Naive thymus-derived CD8-positive, alpha-beta T cell (primary cell): ENCODE measurements at places on chromosomes 2 and 18. TPM values are rescaled to one million over a fixed set of nuclear protein-coding genes. Genes with fewer than 3 reads are reported as not detected.

GRCh38 chr2:98944775-98945174 lies 8.8 kb upstream of the CRACDL start:
- no peaks in the 10 kb centered on the region for H3K36me3 ChIP-seq
- H3K27ac ChIP-seq = no peak overlapping the region
- no peak for DNase-seq

DNA sequence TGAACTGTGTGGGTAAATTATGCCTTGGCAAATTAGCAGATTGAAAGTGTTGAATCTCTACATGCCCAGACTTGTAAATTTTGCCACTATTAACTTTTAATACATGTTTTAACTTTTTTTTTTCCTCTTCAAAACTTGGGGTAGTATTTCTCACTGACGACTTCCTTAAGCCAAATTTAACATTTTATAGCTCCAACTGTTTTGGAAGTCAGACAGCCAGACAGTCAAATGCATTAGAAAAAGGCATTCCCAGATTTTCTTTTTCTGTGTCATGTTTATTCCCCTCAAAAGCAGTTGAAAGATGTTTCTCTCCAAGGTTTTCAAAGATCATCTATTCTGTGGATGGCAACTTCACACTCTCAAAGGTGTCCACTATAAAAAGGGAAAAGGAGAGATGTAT lies 226.8 kb upstream of the FN1 start:
- peaks cover 2% of the 10 kb centered on the region for H3K4me1 ChIP-seq
- no peak overlapping the region for H3K27ac ChIP-seq
- no peaks in the 10 kb centered on the region for H3K36me3 ChIP-seq
- no peak overlapping the region for H3K4me3 ChIP-seq
- no peak for DNase-seq

PLEKHH2 gene
- 6.4 TPM for total RNA-seq

- no peaks in the 10 kb centered on the region for H3K36me3 ChIP-seq
- peaks cover 8% of the 10 kb centered on the region for H3K27me3 ChIP-seq
- H3K4me3 ChIP-seq = no peak overlapping the region
- H3K4me1 ChIP-seq = no peaks in the 10 kb centered on the region
Measured at GRCh38 chr18:56240405-56240804, 398.0 kb downstream of the TXNL1 start.

TRABD2A gene
- total RNA-seq = 165 TPM

GRCh38 chr2:18156002-18156401 lies 277.5 kb downstream of the KCNS3 start:
- no peak overlapping the region for H3K27ac ChIP-seq
- no peaks in the 10 kb centered on the region for H3K4me1 ChIP-seq
- no peak for DNase-seq
- H3K36me3 ChIP-seq = no peaks in the 10 kb centered on the region

INHBB gene
- total RNA-seq = not detected

DNER gene
- not detected for total RNA-seq

IL37 gene
- total RNA-seq = not detected

IL1R2 gene
- not detected for total RNA-seq

DNA sequence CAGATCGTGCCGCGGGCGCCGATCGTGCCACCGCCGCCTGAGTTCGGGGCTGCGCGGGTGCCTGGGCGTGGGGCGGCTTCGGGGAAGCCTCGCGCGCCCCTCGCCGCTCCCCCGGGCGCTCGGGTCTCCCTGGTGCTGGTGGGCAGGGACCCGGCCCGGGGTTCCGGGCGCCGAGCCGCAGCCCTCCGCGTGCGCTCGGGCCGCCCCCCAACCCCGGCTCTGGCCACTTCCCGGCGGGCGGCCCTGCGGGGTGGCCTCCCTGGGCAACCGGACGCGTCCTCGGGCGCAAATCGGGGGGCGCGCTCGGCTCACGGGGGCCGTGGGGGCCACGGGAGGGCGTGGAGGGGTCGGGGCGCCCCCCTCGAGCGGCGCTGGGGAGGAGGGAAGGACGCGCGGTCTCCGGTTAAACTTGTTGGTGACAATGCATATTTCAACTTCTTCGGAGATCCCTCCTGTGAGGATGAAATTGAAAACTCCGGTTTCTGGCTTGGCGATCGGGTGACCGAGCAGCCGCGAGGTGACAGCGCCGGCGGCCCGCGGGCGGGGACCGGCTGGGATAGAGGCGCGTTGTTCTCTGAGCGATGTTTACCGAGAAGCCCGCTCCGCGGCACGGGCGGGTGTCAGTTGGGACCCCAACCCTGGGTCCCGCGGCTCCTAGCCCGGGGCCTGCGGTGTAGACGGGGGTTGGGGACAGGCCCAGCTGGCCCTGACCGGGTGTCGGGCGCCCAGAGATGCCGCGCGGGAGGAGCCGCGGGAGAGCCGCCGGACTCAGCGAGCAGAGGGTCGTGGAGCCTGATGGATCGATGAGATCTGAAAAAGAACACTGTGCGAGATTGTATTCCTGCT lies 676 bp downstream of the SH3BP4 start:
- H3K4me3 ChIP-seq = peak overlapping the region; percentile 52
- H3K36me3 ChIP-seq = no peaks in the 10 kb centered on the region
- DNase-seq = no peak
- no peak overlapping the region for H3K27ac ChIP-seq
- peaks cover 60% of the 10 kb centered on the region for H3K27me3 ChIP-seq
- peaks cover 2% of the 10 kb centered on the region for H3K4me1 ChIP-seq

PKDCC gene
- not detected for total RNA-seq

DNA sequence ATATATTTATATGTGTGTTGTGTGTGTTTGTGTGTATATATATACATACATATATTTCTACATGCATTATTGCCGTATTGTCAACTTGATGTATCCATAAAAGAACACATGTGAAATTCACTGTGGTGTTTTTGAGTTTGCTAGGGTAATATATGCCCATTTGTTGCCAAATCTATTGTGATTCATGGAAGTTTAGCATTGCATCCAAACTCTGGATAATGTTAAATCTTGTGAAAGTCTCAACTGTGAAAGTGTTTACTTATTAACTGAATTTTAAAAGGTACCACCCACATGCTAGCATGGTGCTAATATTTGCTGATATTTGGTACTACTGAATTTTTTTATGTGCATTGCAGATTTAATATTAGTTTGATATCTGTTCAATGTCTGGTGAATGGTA lies 96.6 kb upstream of the SLC8A1 start:
- H3K27me3 ChIP-seq = no peaks in the 10 kb centered on the region
- H3K36me3 ChIP-seq = no peaks in the 10 kb centered on the region
- DNase-seq = no peak
- no peaks in the 10 kb centered on the region for H3K4me1 ChIP-seq
- no peak overlapping the region for H3K27ac ChIP-seq
- H3K4me3 ChIP-seq = no peak overlapping the region

CRYBA2 gene
- not detected for total RNA-seq

DNA sequence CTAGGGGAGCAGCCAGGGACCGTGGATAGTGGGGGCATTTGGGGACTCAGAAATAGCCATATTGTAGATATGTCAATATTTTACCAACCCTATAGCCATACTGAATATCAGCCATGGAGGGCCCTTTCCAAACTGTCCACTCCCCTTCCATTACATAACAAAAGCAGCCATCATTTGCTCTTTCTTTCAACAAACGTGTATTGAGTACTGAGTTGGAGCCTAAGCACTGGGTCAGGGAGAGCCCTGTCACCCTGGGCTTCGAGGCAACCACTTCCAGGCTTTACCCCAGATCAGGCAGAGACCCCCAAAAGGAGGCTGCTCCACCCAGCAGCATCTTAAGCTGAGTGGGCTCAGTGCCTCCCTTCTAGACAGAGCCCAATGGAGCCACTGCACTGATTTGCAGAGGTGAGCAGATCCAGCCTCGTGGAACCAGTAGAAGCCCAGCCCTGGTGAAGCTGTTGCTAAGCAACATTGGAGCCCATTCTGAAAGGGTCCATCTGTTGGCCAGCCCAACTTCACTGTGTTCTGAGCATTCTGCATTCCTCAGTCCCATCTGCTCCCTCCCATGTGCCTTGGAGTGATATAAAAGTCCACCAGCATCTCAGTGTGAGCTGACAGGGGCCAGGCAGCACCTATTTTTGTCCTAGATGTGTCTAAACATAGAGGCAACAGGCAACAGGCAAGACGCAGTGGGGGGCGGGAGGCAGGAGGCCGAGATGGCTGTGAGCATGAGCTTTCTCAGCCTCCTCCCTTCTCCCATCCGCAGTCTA lies 112.1 kb downstream of the PLB1 start:
- no peaks in the 10 kb centered on the region for H3K27me3 ChIP-seq
- DNase-seq = no peak
- peak overlapping the region; percentile 22 for H3K27ac ChIP-seq

GRCh38 chr18:77223653-77224052 lies 26.0 kb upstream of the GALR1 start:
- peaks cover 8% of the 10 kb centered on the region for H3K27me3 ChIP-seq
- H3K27ac ChIP-seq = no peak overlapping the region
- H3K4me3 ChIP-seq = no peak overlapping the region
- H3K36me3 ChIP-seq = no peaks in the 10 kb centered on the region
- DNase-seq = no peak

DNA sequence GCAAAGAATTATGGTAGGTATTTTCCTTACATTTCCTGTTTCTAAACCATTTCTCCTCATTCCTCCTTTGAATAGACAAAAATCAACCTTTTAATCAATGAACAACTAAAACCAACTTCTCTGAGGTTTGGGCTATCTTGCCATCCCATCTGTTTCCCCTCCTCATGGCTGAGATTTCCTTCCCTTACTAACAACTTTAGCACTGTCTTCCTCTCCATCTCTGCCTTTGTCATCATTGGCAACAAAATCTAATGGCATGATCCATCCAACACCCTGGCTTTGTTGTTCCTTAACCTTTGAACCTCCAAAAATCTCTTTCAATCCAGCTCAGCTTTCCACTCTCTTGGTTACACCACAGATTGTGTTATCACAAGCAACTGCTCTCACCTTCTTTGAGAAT lies 95.3 kb upstream of the FAM136A start:
- peaks cover 18% of the 10 kb centered on the region for H3K27me3 ChIP-seq
- DNase-seq = no peak
- H3K4me1 ChIP-seq = no peaks in the 10 kb centered on the region
- H3K36me3 ChIP-seq = no peaks in the 10 kb centered on the region

DNA sequence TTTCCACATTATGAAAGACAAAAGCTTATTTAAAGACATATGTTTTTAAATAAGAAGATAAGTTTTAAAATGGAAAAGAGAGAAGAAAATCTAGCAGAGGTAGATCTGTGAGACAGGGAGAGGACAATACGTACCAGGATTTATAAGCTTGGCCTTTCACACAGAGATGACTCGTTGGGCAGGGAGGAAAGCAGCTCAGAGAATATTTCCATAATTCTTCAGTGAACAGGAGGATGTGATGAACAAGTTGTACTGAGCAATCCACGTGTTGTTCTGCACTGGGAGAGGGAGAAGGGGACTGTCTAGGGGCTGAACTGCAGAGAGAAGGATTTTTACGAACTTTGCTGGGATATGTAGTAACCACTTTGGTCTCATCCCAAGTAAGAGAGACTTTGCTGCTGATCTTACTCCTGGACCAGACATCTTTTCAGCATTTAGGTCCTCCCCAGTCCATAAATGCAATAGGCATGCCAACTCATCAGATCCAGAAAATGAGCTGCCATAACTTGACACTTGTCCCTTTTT lies 162.5 kb upstream of the SETBP1 start:
- no peak for DNase-seq
- no peak overlapping the region for H3K27ac ChIP-seq
- H3K36me3 ChIP-seq = no peaks in the 10 kb centered on the region
- no peaks in the 10 kb centered on the region for H3K27me3 ChIP-seq
- H3K4me3 ChIP-seq = no peak overlapping the region
